ENCODE measurements at places on chromosomes 12 and 14. TPM values are rescaled to one million over a fixed set of nuclear protein-coding genes. Genes with fewer than 3 reads are reported as not detected.
A peak's percentile ranks its signal among the peaks of the same experiment; 100 is the strongest.

DNA sequence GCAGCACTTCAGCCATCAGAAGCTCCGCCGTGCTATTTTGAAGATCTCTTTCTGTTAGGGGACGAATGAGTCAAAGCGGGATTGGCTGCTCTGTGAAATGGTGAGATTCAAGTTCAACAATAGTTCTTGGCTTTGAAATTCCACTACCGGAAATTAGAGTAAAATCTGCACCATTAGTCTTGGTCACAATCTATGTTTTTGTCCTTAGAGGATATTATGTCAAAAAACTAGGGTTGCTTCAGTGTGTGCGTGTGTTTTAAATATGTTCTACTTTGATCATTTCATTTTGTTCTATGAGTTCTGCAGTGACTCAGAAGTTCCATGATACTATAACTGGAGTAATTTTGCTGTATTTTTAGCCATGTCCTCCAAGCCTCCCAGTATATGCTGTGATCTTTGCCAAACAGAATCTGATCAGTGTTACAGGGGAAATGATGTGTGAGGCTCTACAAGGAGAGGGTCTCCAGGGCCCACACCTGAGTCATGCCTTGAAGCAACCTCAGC is 22.6 kb downstream of the GPHB5 start:
- H3K27ac ChIP-seq: no peak overlapping the region
- H3K4me1 ChIP-seq: peaks cover 5% of the 10 kb centered on the region
- no peak overlapping the region for H3K4me3 ChIP-seq
- H3K36me3 ChIP-seq: no peaks in the 10 kb centered on the region
- no peak for DNase-seq
- H3K27me3 ChIP-seq: peaks cover 12% of the 10 kb centered on the region

The NKX2-1 gene
- total RNA-seq: not detected

GRCh38 chr12:18135086-18135485 is 45.1 kb upstream of the RERGL start:
- no peak overlapping the region for H3K27ac ChIP-seq
- H3K27me3 ChIP-seq: no peaks in the 10 kb centered on the region
- no peak overlapping the region for H3K4me3 ChIP-seq
- H3K4me1 ChIP-seq: no peaks in the 10 kb centered on the region
- no peak for DNase-seq
- H3K36me3 ChIP-seq: no peaks in the 10 kb centered on the region

- peaks cover 23% of the 10 kb centered on the region for H3K36me3 ChIP-seq
- DNase-seq: no peak
- H3K4me3 ChIP-seq: no peak overlapping the region
- H3K27me3 ChIP-seq: no peaks in the 10 kb centered on the region
- H3K4me1 ChIP-seq: peaks cover 20% of the 10 kb centered on the region
These were observed 26.2 kb downstream of the ATF1 start for GRCh38 chr12:50790081-50790480.

DNA sequence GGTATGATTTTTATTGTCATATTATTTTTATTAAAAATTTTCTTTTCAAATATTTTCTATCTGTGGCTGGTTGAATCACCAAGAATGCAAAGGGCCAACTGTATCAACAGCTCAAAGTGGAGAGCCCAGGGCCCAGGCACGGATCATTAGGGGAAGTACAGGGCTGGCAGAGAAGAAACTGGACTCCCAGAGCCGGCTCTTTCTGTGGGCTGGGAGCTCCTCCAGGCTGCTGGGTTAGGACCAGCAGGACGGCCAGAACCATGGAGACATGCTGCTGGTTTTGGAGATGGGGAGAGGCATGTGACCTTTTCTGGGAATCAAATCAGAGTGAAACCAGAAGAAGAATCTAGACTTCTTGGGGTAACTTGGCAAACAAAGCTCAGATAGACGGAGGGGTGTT is 220.5 kb downstream of the CACNA1C start:
- H3K4me1 ChIP-seq: no peaks in the 10 kb centered on the region
- H3K27ac ChIP-seq: no peak overlapping the region
- no peaks in the 10 kb centered on the region for H3K27me3 ChIP-seq
- DNase-seq: no peak
- no peak overlapping the region for H3K4me3 ChIP-seq

The GOLT1B gene
- total RNA-seq: 36.2 TPM

DNA sequence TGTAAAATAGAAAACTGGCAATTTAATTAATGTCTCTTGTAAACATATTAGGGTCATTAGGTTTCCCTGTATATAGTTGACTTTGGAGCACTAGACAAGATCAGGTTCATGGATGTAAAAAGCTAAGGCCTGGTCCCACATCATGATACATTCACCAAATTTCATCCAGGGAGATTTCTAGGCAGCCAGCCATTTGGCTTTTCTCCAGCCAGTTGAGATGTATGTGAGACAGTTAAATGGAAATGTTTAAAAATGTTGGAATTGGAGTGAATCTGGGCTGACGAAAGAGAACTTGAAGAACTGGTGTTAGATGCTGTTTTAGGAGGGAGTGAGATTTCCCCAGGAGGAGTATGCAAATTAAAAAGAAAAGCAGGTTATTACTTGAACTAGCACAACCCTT is 41.8 kb upstream of the CLEC14A start:
- H3K4me1 ChIP-seq: no peaks in the 10 kb centered on the region
- no peak for DNase-seq
- H3K4me3 ChIP-seq: no peak overlapping the region
- no peak overlapping the region for H3K27ac ChIP-seq
- peaks cover 21% of the 10 kb centered on the region for H3K27me3 ChIP-seq

- peaks cover 26% of the 10 kb centered on the region for H3K36me3 ChIP-seq
- H3K4me1 ChIP-seq: peaks cover 9% of the 10 kb centered on the region
- no peak overlapping the region for H3K4me3 ChIP-seq
These were observed 41.9 kb downstream of the STX2 start for GRCh38 chr12:130796985-130797686.

The LRRC74A gene
- total RNA-seq: not detected

DNA sequence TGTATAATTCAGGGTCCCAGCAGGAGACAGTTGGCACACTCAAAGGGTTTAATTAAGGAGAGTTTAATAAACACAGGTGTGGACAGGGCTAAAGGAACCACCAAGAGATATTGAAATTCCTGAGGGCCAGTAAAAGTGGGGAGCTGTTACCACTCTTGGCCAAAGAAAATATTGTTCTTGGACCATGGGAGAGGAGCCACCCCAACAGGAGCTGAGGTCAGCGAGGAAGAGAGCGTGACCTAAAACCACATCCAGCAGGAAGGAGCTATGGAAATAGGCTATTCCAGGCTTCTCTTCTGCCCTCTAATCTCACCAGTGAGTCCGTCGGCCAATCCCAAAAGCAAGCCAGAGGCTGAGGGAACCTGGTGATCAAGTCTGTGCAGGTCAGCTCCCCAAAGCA is 390.8 kb downstream of the MED13L start:
- DNase-seq: no peak
- H3K4me1 ChIP-seq: no peaks in the 10 kb centered on the region
- H3K36me3 ChIP-seq: no peaks in the 10 kb centered on the region
- no peak overlapping the region for H3K4me3 ChIP-seq
- H3K27ac ChIP-seq: no peak overlapping the region

- H3K36me3 ChIP-seq: no peaks in the 10 kb centered on the region
- peaks cover 30% of the 10 kb centered on the region for H3K4me1 ChIP-seq
- H3K27ac ChIP-seq: no peak overlapping the region
These were observed 324.2 kb downstream of the ZFP36L1 start for GRCh38 chr14:68468437-68469207.

The ZNF385A gene
- total RNA-seq: 1.1 TPM

- H3K4me3 ChIP-seq: no peak overlapping the region
- no peaks in the 10 kb centered on the region for H3K36me3 ChIP-seq
- H3K27ac ChIP-seq: no peak overlapping the region
- peaks cover 2% of the 10 kb centered on the region for H3K27me3 ChIP-seq
- no peak for DNase-seq
These were observed 22.2 kb downstream of the PLBD1 start for GRCh38 chr12:14545144-14546124.

The SERPINA12 gene
- not detected for total RNA-seq

The CTSG gene
- total RNA-seq: 0.35 TPM

The CFAP73 gene
- 0.57 TPM for total RNA-seq

The TCTN1 gene
- total RNA-seq: 5.2 TPM

GRCh38 chr12:115667116-115667515 is 610.4 kb downstream of the MED13L start:
- DNase-seq: no peak
- H3K27me3 ChIP-seq: peaks cover 2% of the 10 kb centered on the region
- H3K27ac ChIP-seq: no peak overlapping the region
- no peaks in the 10 kb centered on the region for H3K4me1 ChIP-seq
- no peak overlapping the region for H3K4me3 ChIP-seq

The CS gene
- 330 TPM for total RNA-seq

- no peaks in the 10 kb centered on the region for H3K36me3 ChIP-seq
- H3K27ac ChIP-seq: no peak overlapping the region
These were observed 16.3 kb downstream of the GXYLT1 start for GRCh38 chr12:42128327-42128726.

DNA sequence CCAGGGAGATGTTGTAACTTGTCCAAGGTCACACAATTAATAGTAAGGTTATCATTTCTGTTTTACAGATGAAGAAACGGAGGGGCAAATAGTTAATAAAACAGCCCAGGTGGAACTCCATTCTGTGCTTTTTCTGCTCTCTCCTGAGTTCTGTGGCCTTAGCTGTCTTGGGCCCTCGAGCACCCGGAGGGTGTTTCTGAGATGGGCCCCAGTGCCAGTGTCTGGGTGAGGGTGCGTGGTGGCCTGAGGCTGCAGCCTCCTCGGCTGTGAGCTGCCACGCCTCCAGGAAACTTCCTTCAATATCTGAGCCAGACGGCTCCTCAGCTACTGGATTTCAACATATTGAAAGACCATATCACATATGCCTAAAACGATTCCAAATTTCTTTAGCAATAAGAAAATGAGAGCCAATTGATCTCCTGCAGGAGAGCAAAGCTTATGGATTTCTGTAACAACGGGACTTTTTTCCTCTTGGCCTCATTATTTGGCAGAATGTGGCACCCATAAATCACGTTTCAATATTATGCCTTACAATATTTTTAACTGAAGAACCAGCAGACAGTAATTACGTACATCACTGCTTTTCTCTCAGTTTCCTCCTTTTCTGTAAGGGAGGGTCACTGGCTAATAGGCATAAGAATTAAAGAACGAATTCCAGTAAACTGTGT is 74.8 kb upstream of the DICER1 start:
- H3K36me3 ChIP-seq: no peaks in the 10 kb centered on the region
- H3K4me3 ChIP-seq: no peak overlapping the region
- peaks cover 4% of the 10 kb centered on the region for H3K27me3 ChIP-seq
- H3K4me1 ChIP-seq: no peaks in the 10 kb centered on the region

GRCh38 chr12:90562671-90563070 is 392.3 kb downstream of the CCER1 start:
- H3K27me3 ChIP-seq: peaks cover 3% of the 10 kb centered on the region
- no peak overlapping the region for H3K4me3 ChIP-seq
- no peak for DNase-seq

The HOXC9 gene
- total RNA-seq: not detected

The KRT73 gene
- 1.4 TPM for total RNA-seq

DNA sequence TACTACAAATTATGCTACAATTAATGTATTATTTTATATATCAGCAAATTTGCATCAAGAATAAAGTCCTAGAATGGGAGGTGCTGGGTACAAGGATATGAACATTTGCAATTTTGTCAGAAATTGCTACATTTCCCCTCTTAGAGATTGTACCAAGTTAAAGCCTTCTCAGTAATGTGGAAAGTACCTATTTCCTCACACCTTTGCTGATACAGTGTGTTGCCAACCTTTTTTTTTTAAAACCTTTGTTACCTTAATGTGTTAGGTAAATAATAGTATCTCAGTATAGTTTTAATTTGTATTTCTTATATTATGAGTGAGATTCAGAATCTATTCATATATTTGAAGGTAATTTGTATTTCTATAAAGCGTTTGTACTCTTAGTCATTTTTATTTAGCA is 95.4 kb upstream of the HIF1A start:
- no peak overlapping the region for H3K4me3 ChIP-seq
- H3K4me1 ChIP-seq: peaks cover 38% of the 10 kb centered on the region
- no peaks in the 10 kb centered on the region for H3K27me3 ChIP-seq
- no peaks in the 10 kb centered on the region for H3K36me3 ChIP-seq
- H3K27ac ChIP-seq: no peak overlapping the region
- DNase-seq: no peak

The BMAL2 gene
- total RNA-seq: 7.9 TPM

The COQ5 gene
- 29.5 TPM for total RNA-seq

The KCNMB4 gene
- 0.54 TPM for total RNA-seq

- no peaks in the 10 kb centered on the region for H3K4me1 ChIP-seq
- H3K36me3 ChIP-seq: no peaks in the 10 kb centered on the region
- DNase-seq: no peak
- no peaks in the 10 kb centered on the region for H3K27me3 ChIP-seq
These were observed 8.0 kb upstream of the CERS5 start for GRCh38 chr12:50174971-50175715.

GRCh38 chr14:21047378-21047781 is 5.2 kb downstream of the RNASE7 start:
- H3K27ac ChIP-seq: no peak overlapping the region
- H3K4me1 ChIP-seq: peaks cover 8% of the 10 kb centered on the region
- H3K36me3 ChIP-seq: no peaks in the 10 kb centered on the region
- no peak overlapping the region for H3K4me3 ChIP-seq
- H3K27me3 ChIP-seq: peaks cover 5% of the 10 kb centered on the region

- H3K27ac ChIP-seq: peak overlapping the region; percentile 38
- peaks cover 86% of the 10 kb centered on the region for H3K4me1 ChIP-seq
- no peaks in the 10 kb centered on the region for H3K27me3 ChIP-seq
- H3K4me3 ChIP-seq: peak overlapping the region; percentile 30
- peak; percentile 26 for DNase-seq
- H3K36me3 ChIP-seq: peaks cover 78% of the 10 kb centered on the region
These were observed 9.0 kb downstream of the BATF start for GRCh38 chr14:75531256-75531655.

The KRT2 gene
- not detected for total RNA-seq

DNA sequence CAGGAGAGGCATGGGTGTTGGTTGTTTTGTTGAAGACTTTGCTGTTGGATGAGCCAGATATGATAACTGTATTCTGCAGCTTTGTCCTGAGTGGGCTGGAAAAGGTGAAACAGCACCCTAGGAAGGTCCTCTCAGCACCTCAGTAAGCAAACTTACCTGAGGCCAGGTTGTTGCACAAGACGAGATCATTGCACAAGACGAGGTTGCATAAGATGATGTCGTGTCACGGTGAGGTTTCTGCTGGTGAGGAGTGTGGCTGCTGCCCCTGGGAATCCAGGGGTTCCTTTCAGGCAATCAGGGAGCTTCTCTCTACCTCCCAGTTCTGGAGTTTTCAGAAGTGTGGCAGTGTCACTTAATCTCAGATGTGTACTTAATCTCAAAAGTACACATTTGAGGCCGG is 85.6 kb downstream of the GLT1D1 start:
- H3K27me3 ChIP-seq: no peaks in the 10 kb centered on the region
- no peak for DNase-seq
- no peaks in the 10 kb centered on the region for H3K36me3 ChIP-seq
- no peaks in the 10 kb centered on the region for H3K4me1 ChIP-seq
- H3K4me3 ChIP-seq: no peak overlapping the region

DNA sequence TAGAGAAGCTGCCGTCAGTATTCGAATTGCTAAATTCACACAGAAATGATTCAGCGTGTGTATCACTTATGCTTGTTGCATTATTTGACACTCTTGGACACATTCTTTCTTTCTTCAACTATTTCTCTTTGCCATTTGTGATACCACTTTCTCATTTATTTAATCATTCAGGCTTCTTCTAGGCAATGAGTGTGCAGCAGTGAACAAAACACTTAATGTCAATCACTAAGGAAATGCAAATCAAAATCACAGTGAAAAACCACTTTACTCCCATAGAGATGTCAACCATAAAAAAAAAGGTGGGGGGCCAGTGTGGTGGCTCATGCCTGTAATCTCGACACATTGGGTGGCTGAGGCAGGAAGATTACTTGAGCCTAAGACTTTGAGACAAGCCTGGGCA is 214.6 kb downstream of the FLRT2 start:
- H3K36me3 ChIP-seq: no peaks in the 10 kb centered on the region
- no peak overlapping the region for H3K27ac ChIP-seq
- no peaks in the 10 kb centered on the region for H3K4me1 ChIP-seq
- DNase-seq: no peak

The CRACR2A gene
- total RNA-seq: 19.0 TPM

The LMO3 gene
- not detected for total RNA-seq

Measured in activated naive CD4-positive, alpha-beta T cell treated with anti-CD3 and anti-CD28 coated beads for 36 hours (primary cell).